ENCODE measurements at places on chromosomes 3 and 15.

DNA sequence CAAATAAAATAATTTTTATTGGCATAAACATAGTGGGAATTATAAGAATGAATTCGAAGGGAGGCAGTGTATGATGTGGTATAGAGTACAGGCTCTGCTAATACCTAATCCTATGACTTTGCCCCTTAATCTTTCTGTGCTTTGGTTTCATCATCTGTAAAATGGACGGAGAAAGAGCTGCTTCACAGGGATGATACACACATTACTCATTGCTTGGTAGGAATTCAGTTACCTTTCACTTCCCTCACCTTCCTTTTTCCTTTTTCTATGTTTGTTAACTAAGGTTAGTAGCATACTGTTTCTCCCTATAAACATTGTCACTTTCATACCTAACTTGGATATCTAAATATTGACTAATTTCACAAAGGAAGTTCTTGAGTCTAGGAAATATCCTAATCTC lies 36.2 kb downstream of the LEKR1 start:
- DNase-seq, result no peak

GRCh38 chr3:94028093-94028837 lies at the start of gene STX19:
Gene STX19, minus strand, starts transcription at chr3:94028597. Its CDS starts 13,328 bp downstream, at chr3:94015269.
- no peak for DNase-seq

DNA sequence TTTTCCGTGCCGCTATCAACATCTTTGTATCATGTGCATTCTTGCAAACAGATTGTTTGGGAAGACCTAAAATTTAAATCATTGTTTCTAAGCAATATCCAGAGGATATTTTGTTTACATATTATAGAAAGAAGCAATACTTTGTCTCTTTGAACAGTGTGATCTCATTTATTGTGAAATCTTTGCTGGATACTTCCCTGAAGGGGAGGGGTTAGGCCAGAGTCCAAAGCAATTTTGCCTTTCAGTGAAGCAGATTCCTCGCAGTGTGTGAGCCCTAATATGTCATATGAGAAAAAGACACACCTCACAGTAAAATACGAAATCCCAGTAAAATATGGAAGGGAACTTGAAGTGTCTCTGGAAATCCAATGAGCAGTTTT lies 158.7 kb upstream of the SLCO3A1 start:
- no peak for DNase-seq

- DNase-seq, result no peak
Measured at GRCh38 chr3:72306800-72307341, 521.9 kb upstream of the PROK2 start.

DNA sequence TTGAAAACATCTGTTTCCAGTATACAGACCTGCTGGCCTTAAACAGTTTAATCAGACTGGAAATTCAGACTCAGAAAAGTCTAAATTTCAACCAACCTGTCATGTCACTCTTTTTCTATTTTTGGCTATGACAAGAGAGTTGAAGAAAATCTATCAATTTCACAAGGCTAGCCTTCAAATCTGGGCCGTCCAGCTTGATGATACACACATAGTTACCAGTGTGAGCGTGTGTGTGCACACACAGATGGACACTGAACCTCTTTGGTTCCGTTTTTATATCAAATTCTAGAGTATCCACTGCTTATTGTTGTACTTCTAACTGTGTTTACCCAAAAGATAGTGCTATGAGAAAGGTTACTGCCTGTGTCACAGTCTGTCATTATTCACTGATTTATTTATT lies 368.2 kb downstream of the LPP start:
- DNase-seq, result no peak

GRCh38 chr15:68114356-68114755 lies 60.2 kb downstream of the PIAS1 start:
- no peak for DNase-seq

DNA sequence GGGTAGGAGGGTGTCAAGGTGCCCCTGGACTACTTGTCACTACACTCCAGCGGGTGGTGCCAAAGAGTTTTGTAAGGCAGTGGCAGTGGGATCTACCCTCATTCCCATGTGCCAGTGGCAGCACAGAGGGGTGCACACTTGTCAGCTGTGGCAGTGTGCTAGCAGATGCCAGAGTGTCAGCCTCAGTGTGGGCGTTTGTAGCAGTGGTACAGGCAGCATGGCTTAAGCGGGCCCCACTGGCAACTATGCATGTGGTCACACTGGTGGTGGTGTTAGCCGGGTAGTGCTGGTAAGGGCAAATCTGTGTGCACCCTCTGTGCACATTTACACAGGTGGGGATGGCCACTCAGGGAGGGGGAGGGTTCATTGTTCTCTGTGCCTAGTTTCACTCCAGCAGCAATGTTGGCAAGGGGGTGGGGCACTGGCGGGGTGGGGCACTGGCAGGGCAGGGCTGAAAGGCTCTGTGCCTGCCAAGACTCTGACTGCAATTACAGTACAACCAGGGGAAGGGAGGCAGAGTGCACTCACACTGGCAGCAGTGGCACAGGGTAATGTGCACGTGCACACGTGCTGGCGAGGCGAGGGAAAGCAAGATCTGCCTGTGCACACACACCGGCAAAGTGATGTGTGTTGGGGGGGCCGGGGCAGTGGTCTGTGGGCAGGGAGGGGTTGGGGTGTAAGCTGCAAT lies 31.8 kb downstream of the MYO9A start:
- DNase-seq, result no peak

DNA sequence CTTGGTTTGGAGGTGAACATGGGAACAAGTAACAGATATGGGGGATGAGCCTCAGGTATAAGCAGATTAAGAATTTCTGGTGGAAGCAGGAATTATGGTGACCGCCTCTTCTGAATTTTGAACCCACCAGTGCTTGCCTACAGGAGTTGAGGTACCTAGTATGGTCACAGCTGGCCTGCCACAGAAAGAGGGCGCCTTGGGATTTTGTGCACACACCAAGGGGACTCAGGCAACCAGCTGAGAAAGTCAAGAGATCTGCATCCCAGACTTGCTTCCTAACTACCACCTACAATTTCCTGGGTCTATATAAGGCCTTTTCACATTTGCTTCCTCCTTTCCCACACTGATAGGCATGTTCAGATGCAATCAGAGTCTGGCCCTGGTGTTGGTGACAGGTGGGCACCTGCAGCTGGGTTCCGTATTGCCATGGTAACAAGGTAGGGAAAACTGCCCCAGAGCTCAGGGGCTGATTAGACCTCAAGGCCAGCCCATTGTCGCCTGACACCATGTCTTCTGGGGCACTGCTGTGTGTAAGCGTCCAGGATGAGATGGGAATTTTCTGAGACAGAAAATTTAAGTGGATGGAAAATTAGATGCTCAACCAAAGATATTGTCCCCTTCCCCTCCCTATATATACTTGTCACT lies 75.9 kb upstream of the RASGRF1 start:
- no peak for DNase-seq

- no peak for DNase-seq
Measured at GRCh38 chr3:94118390-94118789, 55.5 kb downstream of the NSUN3 start.

Data from activated naive CD4-positive, alpha-beta T cell treated with Interleukin-2 at 50 U/mL for 16 hours (primary cell).